ENCODE measurements at places on chromosomes 5 and 9. TPM values are rescaled to one million over a fixed set of nuclear protein-coding genes. Genes with fewer than 3 reads are reported as not detected.
A peak's percentile ranks its signal among the peaks of the same experiment; 100 is the strongest.

The ZNF608 gene
- polyA plus RNA-seq: 11.6 TPM

The PCDHGA12 gene
- not detected for polyA plus RNA-seq

The BSPRY gene
- 16.8 TPM for polyA plus RNA-seq

The PRUNE2 gene
- 13.5 TPM for polyA plus RNA-seq

The CDO1 gene
- polyA plus RNA-seq: 1.3 TPM

The UGT3A1 gene
- polyA plus RNA-seq: 2.2 TPM

The GLDC gene
- 0.81 TPM for polyA plus RNA-seq

The INSL4 gene
- polyA plus RNA-seq: not detected

The NKD2 gene
- 0.22 TPM for polyA plus RNA-seq

The OR1Q1 gene
- not detected for polyA plus RNA-seq

The GRXCR2 gene
- polyA plus RNA-seq: not detected

GRCh38 chr5:18553269-18553668, 919.0 kb downstream of the TAF11L14 start:
- H3K4me1 ChIP-seq: no peaks in the 10 kb centered on the region
- H3K36me3 ChIP-seq: no peaks in the 10 kb centered on the region
- H3K27ac ChIP-seq: no peak overlapping the region

- H3K4me1 ChIP-seq: no peaks in the 10 kb centered on the region
- H3K27ac ChIP-seq: no peak overlapping the region
- peak; percentile 33 for DNase-seq
- no peak overlapping the region for H3K4me3 ChIP-seq
- H3K27me3 ChIP-seq: no peaks in the 10 kb centered on the region
Measured at GRCh38 chr5:178284093-178284675, 51.6 kb upstream of the PHYKPL start.

DNA sequence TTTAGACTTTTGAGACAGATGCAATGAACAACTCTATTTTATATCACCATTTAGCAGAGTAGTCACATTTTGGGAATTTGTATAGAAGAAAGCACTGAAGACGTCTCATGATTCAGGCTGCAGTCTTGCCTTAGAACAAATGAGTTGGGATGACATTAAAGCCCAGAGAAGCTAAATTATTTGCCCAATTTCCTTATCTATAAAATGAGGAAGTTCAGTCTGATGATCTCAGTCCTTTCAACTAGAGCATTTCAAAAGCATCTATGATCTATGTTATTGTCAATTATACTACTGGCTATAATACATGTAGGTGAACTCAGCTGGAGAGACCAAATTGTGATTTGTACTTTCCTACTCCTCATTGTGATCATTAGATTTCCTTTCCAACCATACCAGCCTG, 154.1 kb downstream of the OSTF1 start:
- peaks cover 3% of the 10 kb centered on the region for H3K27me3 ChIP-seq
- no peak overlapping the region for H3K4me3 ChIP-seq
- no peak overlapping the region for H3K27ac ChIP-seq
- no peak for DNase-seq

DNA sequence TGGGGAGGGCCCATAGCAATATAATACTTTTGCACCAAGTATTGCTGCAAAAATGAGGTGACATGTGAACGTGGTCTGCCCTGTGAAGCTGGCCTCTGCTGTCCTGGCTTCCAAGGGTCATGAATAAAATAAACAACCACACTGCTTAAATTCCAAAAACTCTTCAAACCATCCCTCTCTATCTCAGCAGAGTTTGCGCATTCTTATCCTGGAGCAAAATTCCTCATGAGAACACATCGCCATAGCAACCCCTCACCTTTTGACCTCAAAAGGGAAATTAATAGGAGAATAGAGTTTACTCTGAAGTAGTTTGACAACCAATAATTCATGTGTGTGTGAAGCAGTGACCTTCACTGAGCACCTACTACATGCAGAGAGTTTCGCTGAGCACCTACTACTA, 342.9 kb downstream of the SPOCK1 start:
- no peaks in the 10 kb centered on the region for H3K36me3 ChIP-seq
- H3K27ac ChIP-seq: no peak overlapping the region
- no peaks in the 10 kb centered on the region for H3K4me1 ChIP-seq
- no peak overlapping the region for H3K4me3 ChIP-seq

DNA sequence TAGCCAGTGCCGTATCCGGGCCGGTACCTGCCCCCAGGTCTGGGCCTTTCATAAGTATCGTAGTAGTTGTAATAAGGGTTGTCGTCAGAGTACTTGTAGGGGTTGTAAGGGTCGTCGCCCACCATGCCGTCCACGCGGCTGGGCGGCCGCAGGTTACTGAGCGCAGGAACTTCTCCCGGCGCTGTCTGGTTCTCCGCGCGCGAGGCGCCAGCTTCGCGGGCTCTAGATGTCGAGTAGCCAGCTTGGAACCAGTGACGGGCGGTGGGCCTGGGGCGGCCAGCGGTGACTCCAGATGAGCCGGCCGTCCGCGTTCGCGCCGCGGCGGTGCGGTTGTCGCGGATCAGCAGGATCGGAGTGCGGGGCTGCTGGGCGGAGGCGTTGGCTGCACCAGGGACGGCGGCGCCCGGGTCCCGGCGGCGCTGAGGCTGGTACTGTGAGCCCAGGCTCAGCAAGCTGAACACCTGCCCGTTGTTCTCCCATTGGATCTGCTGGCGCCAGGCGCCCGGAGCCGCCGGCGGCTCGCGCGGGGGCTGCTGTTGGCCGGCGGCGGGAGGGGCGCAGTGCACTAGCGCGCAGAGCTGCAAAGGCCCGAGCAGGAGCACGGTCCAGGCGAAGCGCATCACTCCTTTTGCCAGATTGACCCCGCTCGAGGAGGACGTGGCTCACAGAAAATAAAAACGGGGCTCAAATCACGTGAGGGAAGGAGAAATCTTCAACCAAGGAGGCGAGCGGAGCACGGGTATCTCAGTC, 518 bp downstream of the LOX start:
- H3K27me3 ChIP-seq: peaks cover 4% of the 10 kb centered on the region
- no peaks in the 10 kb centered on the region for H3K36me3 ChIP-seq
- DNase-seq: peak; percentile 64
- peak overlapping the region; percentile 87 for H3K27ac ChIP-seq
- peaks cover 2% of the 10 kb centered on the region for H3K4me1 ChIP-seq

GRCh38 chr5:172715421-172715780, 55.6 kb downstream of the DUSP1 start:
- H3K4me3 ChIP-seq: no peak overlapping the region
- peaks cover 12% of the 10 kb centered on the region for H3K4me1 ChIP-seq
- no peaks in the 10 kb centered on the region for H3K27me3 ChIP-seq
- DNase-seq: no peak

GRCh38 chr5:176897263-176897662, 1.9 kb downstream of the HK3 start:
- H3K36me3 ChIP-seq: no peaks in the 10 kb centered on the region
- no peak for DNase-seq
- no peaks in the 10 kb centered on the region for H3K4me1 ChIP-seq

- H3K4me1 ChIP-seq: no peaks in the 10 kb centered on the region
- H3K36me3 ChIP-seq: no peaks in the 10 kb centered on the region
- peak; percentile 31 for DNase-seq
- no peak overlapping the region for H3K4me3 ChIP-seq
Measured at GRCh38 chr9:99162759-99163364, 57.9 kb downstream of the TGFBR1 start.

GRCh38 chr5:59187857-59188256, 605.0 kb downstream of the RAB3C start:
- no peak overlapping the region for H3K4me3 ChIP-seq
- no peaks in the 10 kb centered on the region for H3K4me1 ChIP-seq
- H3K27ac ChIP-seq: no peak overlapping the region
- H3K27me3 ChIP-seq: no peaks in the 10 kb centered on the region

DNA sequence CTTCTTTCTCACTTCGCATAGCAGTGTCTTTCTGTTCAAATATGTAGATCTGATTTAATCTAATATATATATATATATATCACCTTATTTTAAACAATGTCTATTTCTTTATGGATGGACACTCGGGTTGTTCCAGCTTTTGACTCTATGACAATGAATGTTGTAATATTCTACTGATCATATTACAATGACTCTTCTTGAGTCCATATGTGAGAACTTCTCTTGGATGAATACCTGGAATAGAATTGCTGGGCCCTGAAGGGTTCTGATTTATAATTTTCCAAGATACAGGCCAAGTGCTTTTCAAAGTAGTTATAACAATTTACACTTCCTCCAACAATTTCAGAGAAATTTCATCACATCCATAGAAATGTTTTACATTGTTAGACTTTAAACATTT, 28.8 kb downstream of the NTRK2 start:
- H3K27me3 ChIP-seq: no peaks in the 10 kb centered on the region
- no peak for DNase-seq
- no peak overlapping the region for H3K4me3 ChIP-seq

DNA sequence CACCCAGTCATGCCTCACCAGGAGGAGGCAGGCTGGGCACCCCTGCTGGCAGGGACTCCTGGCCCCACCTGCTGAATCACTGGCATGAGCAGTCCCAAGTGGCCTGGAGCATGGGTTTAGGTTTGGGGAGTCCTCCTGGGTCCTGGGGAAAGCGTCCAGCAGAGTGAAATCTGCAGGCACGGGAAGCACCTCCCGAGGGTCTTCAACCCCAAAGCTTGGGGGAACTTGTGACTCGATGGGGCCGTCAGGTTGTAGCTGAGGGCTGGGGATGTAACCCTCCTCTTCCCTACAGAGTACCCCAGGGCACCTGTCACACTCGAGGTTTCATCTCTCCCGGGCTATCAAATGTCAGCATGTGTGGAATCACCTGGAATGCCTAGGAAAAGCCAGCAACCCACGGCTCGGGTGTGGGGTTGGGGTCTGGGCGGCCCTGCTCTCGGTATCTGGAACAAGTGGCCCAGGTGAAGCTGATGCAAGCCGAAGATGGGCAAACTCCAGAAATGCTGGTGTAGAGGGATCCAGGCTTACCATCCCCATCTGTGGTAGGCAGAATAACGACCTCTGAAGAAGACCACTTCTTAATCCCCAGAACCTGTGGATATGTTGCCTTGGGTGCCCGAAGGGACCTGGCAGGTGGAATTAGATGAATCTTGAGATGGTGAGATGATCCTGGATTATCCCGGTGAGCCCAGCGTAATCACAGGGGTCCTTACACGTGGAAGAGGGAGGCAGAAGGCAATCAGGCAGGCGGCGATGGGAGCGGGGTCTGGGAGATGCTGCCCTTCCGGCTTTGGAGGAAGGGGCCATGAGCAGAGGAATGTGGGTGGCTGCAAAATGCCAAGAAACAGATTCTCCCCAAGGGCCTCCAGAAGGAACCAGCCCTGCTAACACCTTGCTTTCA, 6.1 kb upstream of the RASGEF1C start:
- no peak overlapping the region for H3K27ac ChIP-seq
- no peak for DNase-seq
- no peaks in the 10 kb centered on the region for H3K27me3 ChIP-seq
- no peaks in the 10 kb centered on the region for H3K36me3 ChIP-seq
- H3K4me3 ChIP-seq: no peak overlapping the region
- no peaks in the 10 kb centered on the region for H3K4me1 ChIP-seq

DNA sequence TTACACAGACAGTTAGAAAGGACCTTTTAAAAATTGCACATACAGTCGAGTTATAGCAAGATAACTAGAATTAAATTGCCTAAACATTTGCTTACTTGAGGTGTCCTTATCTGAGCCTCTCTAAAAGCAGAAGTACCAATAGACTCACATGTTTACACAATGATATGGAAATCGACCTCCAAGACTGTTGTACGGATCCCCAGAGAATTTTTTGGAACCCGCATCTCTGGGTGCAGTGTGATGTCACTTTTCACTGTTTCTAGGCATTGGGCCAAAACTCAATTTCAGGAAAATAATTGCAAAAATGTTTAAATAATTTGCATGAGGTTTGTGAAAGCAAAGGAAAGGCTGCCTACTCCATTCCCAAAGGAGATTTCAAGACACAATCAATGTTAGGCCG, 63.1 kb upstream of the ATG10 start:
- no peak for DNase-seq
- no peaks in the 10 kb centered on the region for H3K4me1 ChIP-seq
- H3K4me3 ChIP-seq: no peak overlapping the region
- no peak overlapping the region for H3K27ac ChIP-seq
- H3K36me3 ChIP-seq: no peaks in the 10 kb centered on the region

- no peaks in the 10 kb centered on the region for H3K4me1 ChIP-seq
- no peaks in the 10 kb centered on the region for H3K27me3 ChIP-seq
- H3K36me3 ChIP-seq: no peaks in the 10 kb centered on the region
- no peak overlapping the region for H3K4me3 ChIP-seq
- H3K27ac ChIP-seq: no peak overlapping the region
Measured at GRCh38 chr9:135301271-135302263, 178.0 kb upstream of the PPP1R26 start.

DNA sequence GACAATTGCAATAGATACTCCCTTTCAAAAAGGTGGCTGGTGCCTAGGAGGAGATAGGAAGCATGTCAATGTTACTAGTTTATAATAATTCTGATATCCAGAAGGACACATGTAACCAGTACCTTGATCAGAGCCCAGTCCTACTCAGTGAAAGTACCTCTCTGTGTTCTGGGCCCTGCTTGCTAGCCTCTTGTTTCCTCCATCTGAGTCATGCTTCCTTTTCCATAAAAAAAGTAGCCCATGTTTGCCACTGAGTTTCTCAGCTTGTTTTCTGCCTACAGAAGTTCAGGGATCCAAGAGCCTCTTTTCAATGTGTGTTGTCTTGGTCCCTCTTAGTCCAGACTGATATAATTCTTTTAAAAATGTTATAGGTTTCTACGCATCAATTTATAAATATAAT, 149.0 kb downstream of the SSBP2 start:
- H3K36me3 ChIP-seq: no peaks in the 10 kb centered on the region
- H3K4me3 ChIP-seq: no peak overlapping the region
- DNase-seq: no peak
- no peaks in the 10 kb centered on the region for H3K4me1 ChIP-seq

DNA sequence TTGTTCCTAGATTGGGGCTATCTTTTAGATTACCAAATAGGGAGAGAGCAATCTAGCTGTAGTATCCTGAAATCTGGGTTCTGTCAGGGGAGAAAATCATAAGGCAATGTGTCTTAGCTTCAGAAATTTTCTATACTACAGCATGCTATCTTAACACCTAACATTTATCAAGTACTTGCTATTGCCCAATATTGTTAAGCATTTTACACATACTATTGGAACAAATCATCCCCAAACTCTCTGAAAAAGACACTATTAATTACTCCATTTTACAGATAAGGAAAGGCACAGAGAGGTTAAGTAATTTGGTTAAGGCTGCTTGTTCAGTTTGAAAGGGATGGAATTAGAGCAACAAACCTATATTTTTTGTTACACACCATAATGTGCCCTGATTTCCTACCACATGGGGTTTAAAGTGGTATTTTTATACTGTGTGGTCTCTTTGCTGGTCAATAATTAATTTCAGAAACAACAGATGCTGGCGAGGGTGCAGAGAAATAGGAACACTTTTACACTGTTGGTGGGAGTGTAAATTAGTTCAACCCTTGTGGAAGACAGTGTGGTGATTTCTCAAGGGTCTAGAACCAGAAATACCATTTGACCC, 57.2 kb upstream of the RIC1 start:
- no peak for DNase-seq
- H3K36me3 ChIP-seq: no peaks in the 10 kb centered on the region
- H3K4me3 ChIP-seq: no peak overlapping the region

DNA sequence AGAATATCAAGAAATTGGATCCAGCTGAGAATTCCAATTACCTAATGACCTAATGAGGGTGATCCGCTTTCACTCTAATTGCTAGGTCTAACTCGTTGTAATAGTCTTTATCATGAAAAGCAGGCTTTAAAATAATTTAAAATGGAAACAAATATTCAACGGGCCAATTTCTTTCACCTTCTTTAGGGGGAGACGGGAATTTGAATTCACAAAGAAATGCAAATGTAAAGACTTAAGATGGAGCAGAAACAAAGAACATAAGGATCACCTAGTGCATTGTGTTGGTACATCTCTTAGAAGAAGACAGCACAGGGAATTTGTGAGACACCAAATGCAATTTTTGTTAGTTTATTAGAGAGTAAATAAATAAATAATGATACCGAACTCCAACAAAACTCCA, 1.5 kb upstream of the KCNN2 start:
- no peaks in the 10 kb centered on the region for H3K36me3 ChIP-seq
- DNase-seq: no peak

All from small intestine (tissue), 16 donors.